ENCODE measurements at places on chromosomes 2 and 18.

- no peak for DNase-seq
Measured at GRCh38 chr18:2686349-2686968, 30.9 kb downstream of the SMCHD1 start.

GRCh38 chr18:29501952-29502351 lies 1325.0 kb upstream of the CDH2 start:
- no peak for DNase-seq

- no peak for DNase-seq
Measured at GRCh38 chr2:160077912-160078810, 15.7 kb upstream of the PLA2R1 start.

DNA sequence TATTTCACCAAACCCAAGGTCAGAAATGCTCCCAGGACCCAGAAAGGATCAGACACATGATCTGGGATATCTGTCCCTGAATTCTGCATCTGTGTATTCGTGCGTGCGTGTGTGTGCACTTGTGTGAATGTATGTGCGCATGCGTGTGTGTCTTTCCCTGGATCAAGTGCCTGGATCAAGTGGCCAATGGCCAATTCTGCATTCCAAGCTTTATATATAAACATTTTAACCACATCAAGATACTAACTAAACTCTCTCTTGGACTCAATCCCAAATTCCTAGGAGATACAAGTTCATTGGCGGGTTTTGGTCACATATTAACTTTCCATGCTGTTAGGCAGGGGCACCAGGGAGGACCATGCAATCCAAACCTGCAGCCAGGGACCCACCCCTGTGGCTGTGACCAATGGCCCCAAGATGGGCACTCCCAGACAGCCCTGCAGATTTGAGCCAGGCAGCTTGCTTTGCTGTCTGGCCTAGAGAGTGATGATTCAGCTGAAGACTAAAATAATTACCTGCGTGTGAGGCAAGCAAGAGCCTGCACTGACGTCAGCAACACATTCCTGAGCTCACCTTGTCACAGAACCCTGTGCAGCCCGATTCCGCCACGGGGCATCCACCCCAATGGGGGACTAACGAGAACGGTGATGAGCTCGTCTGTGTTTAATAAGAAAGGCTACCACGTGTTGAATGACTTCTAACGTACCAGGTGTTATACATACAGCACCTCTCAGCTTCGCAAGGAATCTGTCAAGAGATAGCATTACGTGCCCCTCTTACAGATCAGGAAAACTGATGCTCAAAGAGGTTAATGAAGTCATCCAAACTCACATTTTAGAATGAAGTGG lies 45.3 kb upstream of the ROCK2 start:
- peak; percentile 88 for DNase-seq

DNA sequence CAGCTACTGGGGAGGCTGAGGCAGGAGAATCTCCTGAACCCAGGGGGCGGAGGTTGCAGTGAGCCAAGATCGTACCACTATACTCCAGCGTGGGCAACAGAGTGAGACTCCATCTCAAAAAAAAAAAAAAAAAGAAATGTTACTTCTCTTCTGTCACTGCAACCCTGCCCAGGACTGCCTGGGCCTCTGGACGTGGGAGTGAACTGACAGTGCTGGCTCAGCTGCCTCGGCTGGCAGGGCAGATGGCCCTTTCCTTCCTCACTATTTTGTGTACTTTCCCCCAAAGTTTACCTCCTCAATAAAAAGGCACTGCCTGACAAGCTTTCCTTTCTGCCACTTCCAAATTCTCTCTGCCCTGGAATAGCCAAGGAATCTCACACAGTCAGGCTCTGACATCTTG lies 12.5 kb upstream of the GPR155 start:
- DNase-seq, result no peak

GRCh38 chr18:54975598-54975997 lies 16.3 kb upstream of the CCDC68 start:
- DNase-seq, result no peak

DNA sequence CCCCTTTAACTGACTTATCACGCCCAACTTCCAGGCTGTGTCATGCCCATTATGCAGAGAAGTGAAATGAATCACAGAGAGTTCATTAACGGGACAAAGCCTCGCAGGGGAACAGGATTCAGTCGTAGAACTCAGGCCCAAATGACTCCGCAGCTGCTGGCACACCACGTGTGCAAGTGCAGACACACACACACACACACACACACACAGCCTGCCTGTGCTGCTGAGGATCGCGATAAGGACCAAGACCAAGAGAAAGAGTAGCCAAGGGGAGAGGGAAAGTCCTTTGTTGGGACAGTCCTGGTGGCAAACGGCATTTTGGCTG lies 90.0 kb upstream of the TAF1B start:
- DNase-seq, result peak; percentile 58

DNA sequence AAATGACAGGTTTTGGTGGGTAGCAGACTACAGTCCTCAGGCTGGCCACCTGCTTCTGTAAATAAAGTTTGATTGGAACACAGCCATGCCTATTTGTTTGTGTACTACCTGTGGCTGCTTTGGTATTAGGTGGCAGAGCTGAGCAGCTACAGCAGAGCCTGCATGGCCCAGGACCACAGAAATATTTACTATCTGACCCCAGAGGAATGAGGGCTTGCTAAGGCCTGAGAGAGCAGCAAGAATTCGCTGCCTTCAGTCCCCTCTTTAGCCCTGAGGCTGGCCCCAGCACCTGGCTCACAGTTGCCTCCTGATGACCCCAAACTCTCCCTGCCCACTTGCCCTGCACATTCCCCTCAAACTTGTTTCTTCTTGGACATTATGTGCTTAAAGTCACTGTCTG lies 32.5 kb downstream of the POLR1A start:
- no peak for DNase-seq

GRCh38 chr18:66342577-66342976 lies 261.3 kb downstream of the CDH19 start:
- DNase-seq, result no peak

GRCh38 chr2:197759013-197759412 lies 26.1 kb downstream of the BOLL start:
- no peak for DNase-seq

GRCh38 chr2:237227592-237228280 lies 142.0 kb downstream of the COPS8 start:
- DNase-seq, result no peak

GRCh38 chr2:207876842-207877535 lies 107.3 kb upstream of the FZD5 start:
- DNase-seq, result no peak

- no peak for DNase-seq
Measured at GRCh38 chr2:127048618-127048935, 58.4 kb downstream of the BIN1 start.

GRCh38 chr2:233990261-233990798 lies 60.2 kb upstream of the SPP2 start:
- DNase-seq, result no peak

- DNase-seq, result no peak
Measured at GRCh38 chr2:232888099-232888836, 18.2 kb downstream of the SNORC start.

- DNase-seq, result peak; percentile 48
Measured at GRCh38 chr2:20012282-20013125, at the start of gene MATN3. TSS of gene MATN3 (minus strand) at chr2:20012668. CDS start at chr2:20012631, 37 bp downstream.

DNA sequence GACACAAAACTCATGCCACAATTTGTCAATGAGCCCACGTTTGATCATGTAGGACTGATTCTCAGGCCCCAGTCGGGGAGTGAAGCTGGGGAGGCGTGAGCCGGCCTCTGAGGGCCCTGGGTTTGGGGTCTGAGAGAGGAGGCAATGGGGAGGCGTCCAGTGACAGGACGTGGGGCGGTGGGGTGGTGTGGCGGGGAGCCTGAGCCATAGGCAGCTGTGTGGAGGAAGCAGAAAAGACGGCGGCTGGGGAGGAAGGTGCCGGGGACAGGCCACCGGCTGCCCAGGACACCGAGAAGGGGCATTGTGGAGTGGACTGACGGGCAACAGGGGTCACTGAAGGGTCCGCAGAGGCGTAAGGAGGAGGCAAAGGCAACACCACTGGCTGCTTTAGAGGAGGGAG lies 7.2 kb downstream of the CHPF start:
- DNase-seq, result no peak

GRCh38 chr2:138670734-138671133 lies 109.5 kb downstream of the NXPH2 start:
- no peak for DNase-seq

GRCh38 chr2:140584471-140584870 lies 1546.3 kb downstream of the LRP1B start:
- DNase-seq, result no peak

DNA sequence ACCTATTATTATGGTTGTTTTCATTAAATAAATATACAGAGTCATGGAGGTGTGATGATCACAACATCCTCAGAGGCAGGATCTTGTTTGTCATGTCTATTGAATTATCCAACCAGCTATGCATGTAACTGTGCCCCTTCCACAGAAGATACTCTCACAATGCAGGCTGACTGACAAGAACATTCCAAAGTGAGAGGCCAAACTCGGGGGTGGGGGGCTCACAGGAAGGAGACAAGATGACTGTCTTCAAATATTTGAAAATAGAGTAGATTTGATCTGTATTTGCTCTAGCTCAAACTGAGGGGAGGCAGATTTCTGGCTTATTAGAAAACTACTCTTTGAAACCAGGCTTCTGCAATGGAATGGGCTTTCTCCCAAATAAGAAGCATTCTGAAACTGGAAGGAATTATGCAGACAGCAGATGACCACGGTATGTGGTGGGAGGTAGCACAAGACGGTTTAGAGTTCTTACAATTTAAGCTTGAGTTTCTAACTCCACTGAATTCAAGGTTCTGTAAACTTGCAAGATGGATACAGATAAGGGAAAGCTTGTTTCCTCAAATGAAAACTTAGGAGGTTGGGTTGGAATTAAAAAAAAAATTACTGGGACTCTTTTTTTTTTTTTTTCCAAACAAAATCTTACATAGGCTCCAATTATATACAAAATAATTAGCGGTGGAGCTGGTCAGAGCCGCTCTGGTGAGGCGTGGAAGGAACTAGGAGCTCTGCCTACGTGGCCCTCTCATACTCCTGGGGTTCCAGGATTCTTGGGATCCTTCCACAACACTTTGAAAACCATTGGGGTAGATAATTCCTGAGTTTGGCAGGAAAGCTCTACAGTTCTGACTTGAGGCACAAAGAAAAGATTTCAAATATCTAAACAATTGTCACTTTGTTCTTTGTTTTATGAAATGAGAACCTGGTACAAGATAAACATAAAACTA lies 79.3 kb downstream of the PLA2R1 start:
- DNase-seq, result peak; percentile 33

- DNase-seq, result no peak
Measured at GRCh38 chr2:74149247-74149525, 1.5 kb upstream of the BOLA3 start.

- DNase-seq, result no peak
Measured at GRCh38 chr2:95023222-95023597, 2.3 kb upstream of the MAL start.

DNA sequence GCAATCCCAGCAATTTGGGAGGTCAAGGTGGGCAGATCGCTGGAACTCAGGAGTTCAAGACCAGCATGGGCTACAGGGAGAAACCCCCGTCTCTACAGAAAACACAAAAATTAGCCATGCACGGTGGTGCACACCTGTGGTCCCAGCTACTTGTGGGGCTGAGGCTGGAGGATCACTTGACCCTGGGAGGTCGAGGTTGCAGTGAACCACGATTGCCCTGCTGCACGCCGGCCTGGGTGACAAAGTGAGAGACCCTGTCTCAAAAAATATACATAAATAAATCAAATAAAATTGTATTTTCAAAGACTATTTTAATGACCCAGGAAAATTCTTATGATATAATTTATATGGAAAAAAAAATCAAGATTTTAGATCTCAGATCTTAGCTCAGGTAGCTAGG lies 191.5 kb downstream of the ZFP36L2 start:
- DNase-seq, result no peak

DNA sequence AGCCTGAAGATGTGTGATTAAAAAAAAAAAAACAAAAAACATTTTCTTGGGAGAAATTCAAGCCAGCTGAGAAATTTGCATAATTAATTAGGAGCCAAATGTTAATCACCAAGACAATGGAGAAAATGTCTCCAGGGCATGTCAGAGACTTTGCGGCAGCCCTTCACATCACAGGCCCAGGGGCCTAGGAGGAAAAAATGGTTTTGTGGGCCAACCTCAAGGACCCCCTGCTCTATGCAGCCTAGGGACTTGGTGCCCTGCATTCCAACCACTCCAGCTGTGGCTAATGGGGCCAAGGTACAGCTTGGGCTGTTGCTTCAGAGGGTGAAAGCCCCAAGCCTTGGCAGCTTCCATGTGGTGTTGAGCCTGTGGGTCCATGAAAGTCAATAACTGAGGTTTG lies 241.9 kb upstream of the THUMPD2 start:
- DNase-seq, result no peak

- DNase-seq, result peak; percentile 25
Measured at GRCh38 chr2:39228413-39229209, 15.2 kb downstream of the CDKL4 start.

GRCh38 chr2:157572725-157573124 lies 55.9 kb downstream of the ACVR1C start:
- no peak for DNase-seq

DNA sequence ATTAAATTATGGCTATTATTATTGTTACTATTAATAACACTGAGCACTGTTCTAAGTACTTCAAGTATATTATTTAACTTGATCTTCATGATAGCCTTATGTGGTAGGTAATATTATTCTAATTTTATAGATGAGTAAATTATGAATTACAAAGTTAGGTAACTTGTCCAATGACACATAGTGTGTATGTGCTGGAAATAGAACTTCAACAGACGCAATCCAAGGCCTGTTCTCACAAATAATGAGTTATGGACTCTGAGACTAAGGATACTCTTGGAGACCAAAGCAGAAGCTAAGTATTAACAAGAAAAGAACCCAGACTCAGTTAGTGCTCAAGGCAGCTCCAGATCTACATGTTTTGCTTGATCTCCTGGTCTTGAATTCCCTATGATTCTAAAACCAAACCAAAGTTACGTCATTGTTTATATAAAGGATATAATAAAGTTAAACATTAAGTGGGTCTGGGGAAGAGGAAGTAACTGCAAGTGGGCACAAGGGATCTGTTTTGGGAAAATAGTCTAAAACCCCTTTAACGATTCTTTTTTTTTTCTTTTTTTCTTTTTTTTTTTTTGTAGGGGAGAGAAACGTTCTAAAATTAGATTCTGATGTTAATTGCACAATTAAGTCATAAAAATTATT lies 211.3 kb downstream of the ERBB4 start:
- DNase-seq, result no peak
